ENCODE measurements at places on chromosomes 16 and 17.
A peak's percentile ranks its signal among the peaks of the same experiment; 100 is the strongest.

DNA sequence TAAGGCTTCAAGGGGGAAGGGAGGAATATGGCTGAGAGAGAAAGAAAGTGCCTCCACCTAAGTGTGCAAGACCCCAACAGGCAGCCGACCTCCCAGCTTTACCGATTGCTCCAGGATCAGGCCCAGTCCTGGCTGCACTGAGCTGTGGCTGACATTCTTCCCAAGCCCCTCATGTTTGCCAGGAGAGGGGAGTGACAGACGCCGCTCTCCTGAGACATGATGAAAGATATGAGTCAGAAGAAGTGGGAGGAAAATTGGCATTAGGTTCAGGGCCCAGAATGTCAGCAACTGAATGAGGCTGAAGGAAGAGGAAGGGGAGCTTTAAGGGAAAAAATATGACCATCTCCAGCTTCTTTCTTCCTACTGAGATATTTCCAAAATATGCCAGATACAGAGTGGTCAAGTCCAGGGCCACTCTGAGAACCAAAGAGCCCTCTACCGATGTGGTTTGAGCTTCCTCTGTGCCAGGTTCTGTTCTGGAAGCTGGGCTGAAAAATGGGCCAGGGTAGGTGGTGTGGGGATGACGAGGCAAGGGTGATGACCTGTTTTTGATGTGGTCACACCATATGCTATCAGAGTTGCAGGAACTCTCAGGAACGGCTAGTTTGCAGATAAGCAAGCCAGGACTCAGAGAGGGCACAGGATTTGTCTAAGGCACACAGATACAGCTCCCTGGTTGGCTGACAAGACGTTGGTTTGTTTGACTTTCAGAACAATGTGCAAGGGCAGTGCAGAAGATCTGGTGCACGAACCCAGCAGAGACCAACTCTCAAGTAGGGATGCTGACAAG is 176.7 kb downstream of the SOX9 start:
- no peak for DNase-seq

DNA sequence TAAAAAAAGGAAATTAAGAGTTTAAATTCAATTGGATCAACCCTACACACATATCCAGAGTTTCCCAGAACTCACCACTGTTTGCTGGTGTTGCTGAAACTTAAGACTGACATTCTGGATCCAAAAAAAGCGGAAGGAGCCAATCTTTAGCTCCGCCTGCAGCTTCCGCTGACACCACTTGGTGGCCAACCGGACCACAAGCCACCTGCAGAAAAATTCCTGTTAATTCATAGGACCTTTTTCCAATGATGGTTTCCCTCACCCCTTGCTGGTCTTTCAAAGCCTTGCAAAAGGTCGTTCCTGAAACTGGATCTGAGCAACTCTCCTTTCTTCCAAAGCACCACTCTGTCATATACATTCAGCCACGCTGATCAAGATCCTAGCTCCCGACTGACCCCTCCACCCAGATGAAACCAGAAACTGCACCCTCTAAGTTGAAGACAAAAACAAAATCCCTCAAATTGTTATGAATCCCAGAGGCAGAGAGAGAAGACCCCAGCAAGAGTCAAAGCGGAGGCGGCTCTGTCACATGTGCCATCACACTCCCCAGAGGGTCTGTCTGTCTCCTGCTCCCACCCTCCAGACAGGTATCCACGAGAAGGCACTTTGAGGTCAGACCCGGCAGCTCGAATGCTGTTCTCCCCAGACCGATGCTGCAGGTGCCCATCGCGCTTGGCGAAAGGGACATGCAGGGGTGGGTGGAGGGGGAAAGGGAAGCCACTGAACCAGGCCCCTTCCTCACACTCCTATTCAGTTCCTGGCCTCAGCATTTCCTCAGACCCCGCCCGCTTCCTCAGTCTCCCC is 773 bp downstream of the BLTP2 start:
- DNase-seq = peak; percentile 57

- DNase-seq = no peak
These were observed 11.3 kb downstream of the NOG start for GRCh38 chr17:56604691-56605290.

DNA sequence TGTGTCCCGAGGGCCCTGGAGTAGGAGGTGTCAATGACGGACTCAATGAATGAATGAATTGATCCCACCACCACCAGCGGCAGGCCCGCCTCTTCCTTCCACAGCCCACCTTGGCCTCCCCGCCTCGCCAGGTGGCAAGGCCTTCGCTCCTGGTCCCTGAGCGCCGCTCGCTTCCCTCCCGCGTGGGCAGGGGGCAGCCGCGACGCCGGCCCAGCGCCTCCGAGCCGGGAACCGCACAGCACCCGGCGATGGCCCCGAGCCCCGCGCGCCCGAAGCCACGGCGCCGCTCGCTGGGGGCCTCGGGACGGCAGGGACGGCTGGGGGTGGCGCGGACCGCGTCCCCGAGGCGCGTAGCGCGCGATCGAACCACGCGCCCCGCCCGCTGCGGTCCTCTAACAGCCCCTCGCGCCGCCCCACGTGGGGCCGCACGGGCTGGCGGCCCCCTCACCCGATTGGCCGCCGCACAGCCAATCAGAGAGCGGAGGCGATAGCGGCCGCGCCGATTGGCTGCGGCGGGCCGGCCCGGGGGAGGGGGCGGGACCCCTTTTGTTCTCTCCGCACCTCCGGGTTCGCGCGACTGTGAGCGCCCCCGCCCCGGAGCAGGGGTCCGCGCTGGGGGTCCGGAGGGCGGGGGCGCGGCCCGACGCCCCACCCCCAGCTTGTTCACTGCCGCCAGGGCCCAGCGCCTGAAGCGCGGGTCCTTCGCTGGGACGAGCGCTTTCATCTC is 31.4 kb downstream of the ACTG1 start:
- DNase-seq = no peak

DNA sequence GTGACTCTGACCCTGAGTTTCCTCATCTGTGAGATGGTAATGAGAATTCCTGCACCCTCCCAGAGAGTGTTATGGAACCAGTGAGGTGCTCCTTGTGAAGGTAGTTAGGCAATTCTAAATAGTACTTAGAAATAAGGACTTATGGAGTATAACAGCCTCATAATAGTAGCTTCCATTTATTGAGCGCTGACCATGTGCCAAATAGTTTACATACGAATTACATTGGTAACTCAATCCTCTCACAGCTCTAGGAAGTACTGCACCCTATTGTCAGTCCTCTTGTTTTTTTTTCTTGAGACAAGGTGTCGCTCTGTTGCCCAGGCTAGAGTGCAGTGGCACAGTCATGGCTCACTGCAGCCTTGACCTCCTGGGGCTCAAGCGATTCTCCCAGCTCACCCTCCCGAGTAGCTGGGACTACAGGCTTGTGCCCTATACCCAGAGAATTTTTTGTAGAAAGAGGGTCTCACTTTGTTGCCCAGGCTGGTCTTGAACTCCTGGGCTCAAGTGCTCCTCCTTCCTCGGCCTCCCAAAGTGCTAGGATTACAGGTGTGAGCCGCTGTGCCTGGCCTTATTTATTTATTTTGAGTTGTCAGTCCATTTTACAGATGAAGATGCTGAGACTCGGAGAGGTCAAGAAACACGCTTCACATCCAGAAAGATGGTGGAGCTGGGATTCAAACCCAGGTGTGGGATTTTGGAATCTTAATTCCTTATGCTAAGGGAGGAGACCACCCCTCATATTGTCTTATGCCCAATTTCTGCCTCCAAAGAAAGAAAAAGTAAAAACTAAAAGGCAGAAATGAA is 2.9 kb downstream of the TNS4 start:
- no peak for DNase-seq

GRCh38 chr16:8063159-8063558 is 527.2 kb downstream of the TMEM114 start:
- no peak for DNase-seq

- DNase-seq = no peak
These were observed 1.2 kb downstream of the SCPEP1 start for GRCh38 chr17:56979091-56979480.

DNA sequence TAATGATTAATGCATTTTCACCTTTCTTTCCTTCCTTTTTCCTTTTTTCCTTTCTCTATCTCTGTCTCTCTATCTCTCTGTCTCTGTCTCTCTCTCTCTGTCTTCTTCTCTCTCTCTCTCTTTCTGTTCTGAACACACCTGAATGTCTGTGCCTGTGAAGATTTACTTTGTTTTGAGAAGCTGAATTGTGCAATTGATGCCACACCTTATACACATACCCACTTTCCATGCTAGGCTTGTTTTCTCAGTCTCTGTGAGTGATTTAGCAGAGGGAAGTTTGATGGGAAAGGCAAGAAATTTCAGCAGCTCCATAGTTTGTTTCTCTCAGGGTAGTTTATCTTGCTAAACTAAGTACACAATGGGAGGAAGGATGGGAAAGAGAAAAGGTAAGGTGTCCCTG is 9.3 kb upstream of the CAPNS2 start:
- DNase-seq = no peak

DNA sequence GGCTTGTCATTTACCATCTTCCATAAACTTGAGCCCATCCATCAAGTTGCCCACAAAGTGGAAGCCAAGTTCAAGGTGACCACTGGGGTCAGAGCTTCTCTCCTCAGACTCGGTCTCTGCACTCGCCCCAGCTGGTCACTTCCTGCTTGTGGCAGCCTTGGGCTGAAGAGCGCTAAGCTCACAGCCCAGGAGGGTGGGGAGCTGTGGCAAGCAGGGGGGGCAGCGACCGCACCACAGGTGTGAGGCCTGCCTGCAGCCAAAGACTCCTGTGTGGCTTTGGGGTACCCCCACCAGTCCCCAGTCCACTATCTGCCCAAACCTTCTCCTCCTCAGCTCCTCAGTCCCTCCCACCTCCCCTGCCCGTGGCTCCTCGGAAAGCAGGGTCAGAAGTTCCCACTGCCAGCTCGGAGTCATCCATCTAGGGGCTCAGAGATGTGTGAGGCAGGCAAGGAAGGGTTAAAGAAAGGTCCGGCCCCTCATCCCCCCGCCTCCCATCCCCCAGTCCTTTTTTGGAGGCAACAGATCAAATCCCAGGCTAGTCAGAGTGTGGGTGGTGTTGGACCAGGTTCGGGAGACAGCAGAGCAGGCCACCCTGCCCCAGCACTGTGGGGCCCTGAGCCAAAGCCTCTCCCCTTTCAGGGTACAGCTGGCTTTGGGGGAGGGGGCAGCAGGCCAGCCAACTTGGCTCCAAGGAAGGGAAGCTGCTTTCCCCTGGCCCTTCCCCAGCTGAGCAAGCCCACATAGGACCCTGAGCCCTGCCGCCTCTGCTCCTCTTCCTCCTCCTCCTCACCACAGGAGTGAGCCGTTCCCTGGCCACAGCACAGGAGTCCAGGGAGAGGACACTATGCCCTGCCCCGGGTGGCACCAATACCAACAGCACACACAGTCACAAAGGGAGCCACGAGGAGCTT is 3.2 kb downstream of the CSF3 start:
- no peak for DNase-seq

GRCh38 chr16:60060731-60061130 is 1326.6 kb upstream of the GOT2 start:
- DNase-seq = no peak

GRCh38 chr17:68531252-68531651 is 19.0 kb downstream of the PRKAR1A start:
- DNase-seq = no peak

- DNase-seq = no peak
These were observed 34.5 kb downstream of the WWOX start for GRCh38 chr16:78133919-78134318.

DNA sequence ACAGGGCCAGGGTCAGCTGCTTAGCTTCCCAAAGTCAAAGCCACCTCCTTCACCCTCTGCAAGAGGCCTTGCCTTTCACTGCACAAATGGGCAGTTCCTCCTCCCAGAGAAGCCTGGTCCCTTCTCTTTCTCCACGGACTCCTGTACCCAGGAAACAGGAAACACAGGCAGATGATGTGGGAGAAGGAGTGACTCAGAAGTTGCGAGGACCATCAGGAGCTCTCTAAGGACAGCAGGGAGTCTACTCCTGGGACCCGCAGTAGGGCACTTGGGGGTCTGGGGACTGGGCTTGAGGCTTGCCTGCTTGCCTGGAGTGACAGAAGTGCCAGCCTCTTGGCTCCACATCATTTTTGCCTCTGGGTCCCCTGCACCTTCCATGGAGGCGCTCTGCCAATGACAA is 47.4 kb upstream of the KSR1 start:
- no peak for DNase-seq

DNA sequence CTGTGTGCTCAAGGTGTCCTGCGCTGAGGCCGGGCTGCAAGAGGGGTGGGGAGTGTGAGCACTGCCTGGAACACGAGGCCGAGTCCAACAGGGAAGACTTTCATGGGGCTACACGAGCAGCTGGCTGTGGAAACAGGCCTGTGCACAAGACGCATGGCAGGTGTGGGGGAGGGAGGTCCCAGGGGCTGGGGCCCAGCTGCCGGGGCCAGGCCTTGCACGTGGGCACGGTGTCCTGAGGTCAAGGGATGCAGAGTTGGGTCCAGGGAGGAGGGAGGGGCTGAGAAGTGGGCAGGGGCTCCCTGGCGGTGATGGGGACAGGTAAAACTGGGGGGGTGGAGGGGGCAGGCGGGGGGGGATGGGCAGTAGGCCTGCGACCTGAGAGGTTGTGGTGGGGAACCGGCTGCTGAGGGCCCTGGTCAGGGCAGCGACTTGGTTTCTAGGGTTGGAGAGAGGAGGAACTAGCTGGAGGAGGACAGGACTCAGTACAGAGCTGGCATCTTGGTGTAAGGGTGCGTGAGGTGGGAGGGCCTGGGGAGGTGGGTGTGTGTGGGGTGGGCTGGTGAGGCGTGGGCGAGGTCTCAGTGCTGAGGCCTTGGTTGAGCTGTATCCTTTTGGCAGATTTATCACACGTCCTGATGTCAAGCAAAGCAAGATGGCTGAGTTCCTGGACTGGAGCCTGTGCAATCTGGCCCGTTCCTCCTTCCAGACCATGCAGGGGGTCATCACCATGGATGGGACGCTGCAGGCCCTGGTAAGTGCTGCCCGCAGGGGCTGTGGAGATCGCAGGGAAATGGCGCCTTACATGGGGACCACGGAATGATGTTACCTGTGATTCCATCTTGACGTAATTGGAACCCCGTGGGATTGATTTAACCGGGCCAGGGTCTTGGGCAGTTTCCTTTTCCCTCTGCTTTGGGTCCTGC is 29.4 kb downstream of the TBCD start:
- no peak for DNase-seq

GRCh38 chr16:58125041-58125440 is 4.1 kb downstream of the CFAP20 start:
- no peak for DNase-seq
